ENCODE measurements at places on chromosomes 13 and 19. TPM values are rescaled to one million over a fixed set of nuclear protein-coding genes. Genes with fewer than 3 reads are reported as not detected.

DNA sequence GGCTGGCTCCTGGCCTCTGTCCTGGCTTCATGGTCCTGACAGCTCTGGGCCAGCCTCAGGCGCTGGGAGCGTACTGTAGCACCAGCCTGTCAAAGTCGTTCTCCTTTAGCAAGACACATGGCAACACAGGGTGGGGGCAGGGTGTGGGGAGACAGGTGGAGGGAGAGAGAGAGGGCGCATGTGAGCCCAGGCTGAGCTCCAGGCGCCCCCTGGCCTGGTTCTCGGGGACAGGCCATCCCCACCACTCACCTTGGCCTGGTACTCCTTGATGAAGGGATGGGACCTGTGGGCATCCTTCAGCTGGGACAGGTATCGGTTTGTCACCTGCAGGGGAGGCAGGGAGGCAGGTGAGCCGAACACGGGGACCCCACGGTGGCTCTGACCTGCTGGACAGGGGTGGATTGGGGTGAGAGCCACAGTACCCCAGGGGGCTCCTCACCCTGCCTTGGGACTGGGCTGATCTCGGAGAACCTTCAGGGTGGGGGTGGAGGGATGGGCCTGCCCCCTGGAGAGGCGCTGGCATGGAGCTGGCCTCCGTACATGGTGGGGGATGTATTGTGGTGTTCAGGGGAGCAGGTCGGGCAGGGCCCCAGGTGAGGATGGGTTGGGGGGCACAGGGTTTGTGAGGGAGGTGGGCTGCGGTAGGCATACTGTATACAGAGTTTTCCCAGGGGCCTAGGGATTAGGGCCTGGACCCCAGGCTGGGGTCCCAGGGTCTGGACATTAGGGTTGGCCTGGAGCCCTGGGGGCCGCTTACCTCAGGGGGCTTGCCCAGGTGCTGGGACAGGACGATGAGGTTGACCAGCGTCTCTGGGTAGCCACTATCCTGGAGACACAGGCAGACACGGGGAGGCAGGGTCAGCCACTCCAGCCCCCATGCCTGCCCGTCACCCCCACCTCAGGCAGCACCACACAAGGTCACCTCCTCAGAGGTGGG, 3.9 kb upstream of the CERS1 start:
- no peak for DNase-seq

- DNase-seq, result no peak
These were observed 17.3 kb downstream of the PRKCSH start for GRCh38 chr19:11452620-11453310.

GRCh38 chr19:35531291-35531690, 2.0 kb upstream of the GAPDHS start:
- no peak for DNase-seq

DNA sequence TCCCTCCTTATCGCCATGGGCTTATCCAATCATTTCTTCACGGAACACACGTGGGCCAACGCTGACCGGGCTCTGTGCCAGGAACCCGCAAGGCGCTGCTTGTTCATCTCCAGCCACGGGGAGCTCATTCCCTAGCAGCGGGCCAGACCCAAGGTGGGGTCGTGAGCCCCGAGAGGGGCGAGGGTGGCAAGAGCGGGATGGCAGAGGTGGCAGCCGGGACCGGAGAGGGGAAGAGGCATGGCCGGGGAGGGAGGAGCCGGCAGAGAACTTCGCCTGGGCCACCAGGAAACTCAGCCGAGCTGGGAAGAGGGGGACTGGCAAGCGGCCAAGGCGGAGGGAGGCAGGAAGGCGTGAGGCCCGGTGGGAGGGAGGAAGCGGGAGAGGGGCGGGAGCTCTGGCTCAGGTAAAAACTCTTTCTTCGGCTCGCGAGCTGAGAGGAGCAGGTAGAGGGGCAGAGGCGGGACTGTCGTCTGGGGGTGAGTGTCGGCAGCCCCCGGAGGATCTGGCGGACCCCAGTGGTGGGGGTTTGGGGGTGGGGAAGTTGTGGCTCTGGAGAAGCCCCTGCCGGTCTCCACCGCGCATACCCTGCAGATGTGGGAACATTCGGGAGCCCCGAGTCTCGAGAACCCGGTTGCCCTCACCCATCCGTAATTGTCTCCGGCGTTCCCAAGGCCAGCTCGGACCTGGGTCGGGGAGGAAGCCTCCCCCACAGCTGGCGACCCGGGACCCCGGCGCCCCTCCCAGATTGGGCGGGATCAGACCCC, at the start of gene B3GNT3:
Gene B3GNT3, plus strand, starts transcription at position 408 of the 764 bp plus-strand sequence. CDS start 12,670 bp downstream, outside the sequence.
- DNase-seq, result no peak

The DPP9 gene
- 86.6 TPM for total RNA-seq

The SPART gene
- 16.2 TPM for total RNA-seq
